ENCODE measurements at places on chromosomes 1 and 21.
A peak's percentile ranks its signal among the peaks of the same experiment; 100 is the strongest.

DNA sequence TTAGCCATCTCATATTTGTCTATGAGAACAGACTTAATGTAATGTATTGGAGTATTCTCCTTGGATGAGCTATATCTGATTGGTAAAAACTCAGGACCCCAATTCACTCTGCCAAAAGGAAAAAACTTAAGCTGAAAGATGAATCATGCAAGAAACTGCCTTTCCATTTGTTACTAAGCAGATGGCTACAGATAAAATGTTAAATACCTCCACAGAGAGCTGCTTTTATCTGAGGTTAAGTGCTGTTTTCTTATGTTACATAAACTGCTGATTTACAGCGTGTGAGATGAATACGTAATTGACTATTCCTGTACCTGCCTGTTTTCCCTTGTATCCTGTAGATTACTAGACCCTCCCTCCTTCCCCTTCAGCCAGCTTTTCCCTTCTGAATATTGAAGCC is 49.3 kb downstream of the CLCA4 start:
- no peak for DNase-seq

DNA sequence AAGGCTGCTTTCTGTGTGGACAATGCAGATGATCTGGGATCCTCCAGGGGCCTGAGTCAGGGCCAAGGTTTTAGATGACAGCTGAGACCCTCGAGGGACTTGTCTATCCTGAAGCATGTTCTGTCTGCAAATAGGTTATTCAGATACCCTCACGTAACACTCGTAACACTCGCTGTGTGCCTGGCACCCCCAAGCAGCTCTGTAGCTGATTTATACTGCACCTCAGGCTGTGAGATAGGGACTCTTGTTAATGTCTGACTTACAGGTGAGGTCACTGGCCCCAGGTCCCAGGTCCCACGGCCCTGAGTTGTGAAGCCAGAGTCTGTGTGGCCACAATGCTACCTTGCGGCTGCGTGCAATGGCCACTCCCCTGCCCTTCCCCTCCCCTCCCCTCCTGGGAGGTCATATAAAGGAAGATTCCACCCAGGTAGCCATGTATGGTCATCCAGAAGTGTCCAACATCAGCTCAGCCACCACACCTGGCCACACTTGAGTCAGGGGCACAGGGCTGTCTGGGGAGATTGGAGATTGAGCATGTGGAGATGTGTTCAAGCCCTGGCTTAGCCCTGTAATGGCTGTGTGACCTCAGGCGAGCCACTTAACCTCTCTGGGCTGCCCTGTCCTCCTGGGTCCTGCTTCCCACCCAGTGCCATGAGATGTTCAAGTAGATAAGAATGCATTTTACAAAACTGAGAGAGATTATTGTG is 687.7 kb downstream of the MATN1 start:
- DNase-seq: no peak

DNA sequence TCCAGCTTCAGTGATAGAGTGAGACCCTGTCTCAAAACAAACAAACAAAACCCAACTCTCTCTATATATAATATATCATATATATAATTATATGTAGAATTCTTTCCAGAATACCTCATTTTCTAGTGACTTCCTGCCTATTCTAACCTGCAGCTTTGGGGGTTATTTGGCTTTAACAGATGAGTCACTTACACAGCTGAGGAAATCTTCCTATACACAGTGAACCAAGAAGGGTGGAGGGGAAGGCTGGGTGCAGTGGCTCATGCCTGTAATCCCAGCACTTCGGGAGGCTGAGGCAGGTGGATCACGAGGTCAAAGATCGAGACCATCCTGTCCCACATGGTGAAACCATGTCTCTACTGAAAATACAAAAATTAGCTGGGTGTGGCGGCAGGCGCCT is 9.2 kb downstream of the RAB29 start:
- DNase-seq: no peak

GRCh38 chr1:116513956-116514355 is 56.9 kb downstream of the CD58 start:
- DNase-seq: no peak

DNA sequence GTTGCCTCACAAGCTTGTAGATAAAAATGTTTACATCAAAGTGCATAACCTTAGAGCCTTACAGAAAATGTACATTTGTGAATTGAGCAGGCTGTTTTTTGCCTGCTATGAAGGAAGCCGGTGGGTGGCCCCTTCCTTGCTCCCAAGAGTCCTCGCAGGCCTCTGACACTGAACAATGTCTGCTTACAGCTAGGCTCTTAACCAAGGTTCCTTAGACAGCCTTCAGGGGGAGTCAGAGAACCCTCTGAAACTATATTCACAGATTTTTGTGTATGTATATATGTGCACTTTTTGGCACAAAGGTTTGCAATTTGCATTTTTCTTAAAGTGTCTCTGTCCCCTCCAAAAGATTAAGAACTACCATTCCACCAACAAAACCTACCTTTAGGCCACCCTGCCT is 282.6 kb downstream of the BARHL2 start:
- no peak for DNase-seq

DNA sequence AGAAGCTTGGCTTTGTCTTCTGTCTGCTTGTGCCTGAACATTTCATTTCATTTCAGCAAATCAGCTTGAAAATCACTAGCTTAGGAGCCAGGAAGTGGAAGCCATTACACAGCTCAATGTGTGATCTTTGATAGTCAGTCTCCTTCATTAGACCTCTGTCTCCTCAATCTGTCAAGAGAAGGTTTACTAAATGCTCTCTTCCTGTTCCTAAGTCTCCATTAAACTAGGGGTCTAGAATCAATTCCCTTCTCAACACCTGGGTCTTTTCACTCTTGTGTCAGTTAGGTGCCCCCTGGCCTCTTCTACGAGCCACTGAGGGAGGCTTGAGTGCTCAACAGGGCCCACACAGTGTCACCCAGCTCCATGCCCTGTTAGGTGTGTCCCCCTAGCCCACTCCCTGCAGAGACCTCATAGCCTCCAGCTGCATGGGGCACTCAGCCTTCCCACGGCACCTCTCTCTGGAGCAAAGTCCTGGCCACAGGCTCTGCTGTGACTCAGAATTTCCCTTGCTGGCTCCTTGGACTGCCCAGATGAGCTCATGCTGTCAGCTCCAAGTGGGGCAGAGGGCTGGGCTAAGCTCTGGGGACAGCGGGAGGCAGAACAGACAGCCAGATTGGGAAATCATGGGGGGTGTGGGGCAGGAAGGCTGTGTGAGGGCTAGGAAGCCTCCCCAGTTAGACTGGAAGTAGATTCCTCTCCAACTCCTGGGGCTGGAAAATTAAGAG is 115.7 kb upstream of the IPO9 start:
- peak; percentile 97 for DNase-seq

DNA sequence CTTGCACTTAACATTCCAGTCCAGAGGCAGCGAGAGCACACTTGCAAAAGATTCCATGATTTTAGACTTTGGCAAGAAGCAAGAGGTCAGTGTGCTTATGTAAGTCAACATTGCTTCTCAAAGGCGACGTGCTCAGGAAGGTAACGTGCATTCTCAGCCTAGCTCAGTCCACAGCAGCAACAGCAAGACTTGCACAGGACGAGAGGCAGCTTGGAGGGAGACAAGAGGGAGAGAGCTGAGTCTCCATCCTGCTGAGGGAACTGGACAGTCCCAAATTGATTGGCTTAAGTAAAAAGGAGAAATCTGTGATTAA is 56.5 kb downstream of the PTP4A2 start:
- DNase-seq: no peak

DNA sequence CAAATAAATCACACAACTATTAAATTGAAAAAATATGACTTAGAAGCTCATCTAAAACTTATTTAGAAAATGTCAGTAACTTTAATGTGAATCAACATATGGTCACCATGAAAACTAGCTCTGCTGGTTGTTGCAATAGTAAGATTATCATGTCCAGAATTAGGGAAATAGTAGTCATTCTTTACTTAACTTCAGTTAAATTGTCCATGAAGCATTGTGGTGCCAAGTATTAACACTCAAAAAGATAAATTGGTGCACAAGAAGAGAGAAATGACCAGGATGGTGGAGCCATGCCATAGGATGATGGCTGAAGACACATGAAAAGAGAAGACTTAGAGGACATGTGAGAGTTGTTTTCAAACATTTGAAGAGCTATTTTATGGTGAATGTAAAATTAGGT is 130.2 kb upstream of the PTGFR start:
- no peak for DNase-seq

DNA sequence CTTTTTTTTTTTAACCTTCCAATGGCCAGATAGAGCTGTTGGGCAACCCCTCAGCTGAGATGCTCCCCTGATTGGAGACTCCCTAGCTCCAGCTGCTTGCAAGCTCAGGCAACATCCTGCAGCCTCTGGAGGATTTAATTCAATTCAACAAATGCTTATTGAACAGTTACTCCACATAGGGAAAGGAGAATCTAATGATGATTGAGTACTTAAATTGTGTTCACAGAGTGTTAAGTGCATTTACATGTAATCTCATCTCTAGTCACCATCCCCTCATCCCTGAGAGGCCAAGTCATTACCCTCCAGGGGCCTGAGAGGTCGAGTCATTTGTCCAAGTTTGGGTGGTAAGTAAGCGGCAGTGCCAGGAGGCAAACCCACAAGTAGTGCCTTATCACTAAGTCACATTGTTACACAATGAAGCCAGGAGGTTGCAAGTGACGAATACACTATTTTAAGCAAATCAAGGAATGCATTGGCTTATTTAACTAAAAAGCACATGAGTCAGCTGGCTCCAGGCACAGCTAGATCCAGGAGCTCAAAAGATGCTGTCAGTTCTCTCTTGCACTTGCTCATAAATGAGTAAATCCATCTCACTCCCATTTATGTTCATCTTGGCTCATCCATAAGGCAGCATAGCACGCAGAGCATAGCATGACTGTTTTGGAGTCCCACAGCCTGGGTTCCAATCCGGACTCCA is 64.3 kb downstream of the OPTC start:
- DNase-seq: no peak

- DNase-seq: no peak
These were observed at the start of gene CAMK2N1 for GRCh38 chr1:20485527-20486456. CAMK2N1 (minus strand) TSS chr1:20486210; CDS start chr1:20485379, 831 bp downstream.

GRCh38 chr1:108511764-108512163 is 48.1 kb upstream of the EEIG2 start:
- no peak for DNase-seq

DNA sequence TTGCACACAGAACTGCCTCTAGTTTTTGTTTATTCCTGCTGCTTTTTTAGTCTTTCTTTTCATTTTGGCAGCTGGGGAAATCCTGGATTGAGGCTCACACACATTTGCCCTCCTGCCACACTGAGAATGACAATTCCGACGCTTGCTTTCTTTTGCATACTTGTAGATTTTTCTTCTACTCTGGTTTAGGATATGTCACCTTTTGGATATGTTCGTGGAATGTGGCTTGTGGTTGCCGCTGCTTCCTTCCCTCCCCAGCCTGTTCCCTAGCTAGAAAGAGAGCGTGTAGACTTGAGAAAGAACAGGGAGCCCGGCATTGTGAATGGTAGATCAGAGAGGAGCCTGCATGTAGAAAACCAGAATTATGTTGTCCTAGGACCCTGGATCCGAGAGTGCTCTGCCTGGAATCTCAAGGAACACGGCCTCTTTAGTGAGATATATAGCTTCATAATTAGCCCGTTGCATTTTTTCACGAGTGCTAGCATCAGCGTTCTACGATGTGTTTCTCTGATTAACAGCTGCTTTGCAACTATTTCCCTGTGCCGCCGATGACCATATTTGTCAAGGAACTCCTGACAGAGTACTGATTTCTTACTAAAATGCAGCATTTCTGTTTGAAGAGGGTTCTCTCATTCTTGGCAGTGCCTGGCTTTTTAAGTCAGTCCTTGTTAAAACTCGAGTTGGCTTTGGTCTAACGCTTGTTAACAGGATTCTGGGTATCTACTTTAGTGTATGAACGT is 56.2 kb downstream of the PEX14 start:
- no peak for DNase-seq
